ENCODE measurements at places on chromosomes 1 and 21.

DNA sequence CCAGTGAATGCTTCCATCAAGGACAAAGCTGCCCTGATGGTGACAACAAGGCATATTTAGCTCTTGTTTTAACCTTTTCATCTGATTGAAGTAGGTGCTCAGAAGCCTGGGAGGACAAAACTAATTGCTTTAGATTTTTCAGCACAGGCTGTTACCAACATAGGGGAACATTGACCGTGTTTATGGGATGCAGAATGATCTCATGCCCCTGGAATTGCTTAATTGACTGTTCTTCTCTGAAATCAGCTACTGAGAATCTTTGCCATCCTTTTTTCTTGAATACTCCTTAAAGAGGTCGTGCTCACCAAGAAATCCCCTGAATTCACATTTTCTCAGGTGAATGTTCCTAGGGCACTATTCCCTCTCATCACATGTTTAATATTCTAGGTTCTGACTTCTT lies 95.9 kb upstream of the CCDC190 start:
- no peak for DNase-seq

GRCh38 chr1:67755160-67755559 lies 70.2 kb downstream of the GADD45A start:
- no peak for DNase-seq

GRCh38 chr1:20107351-20107750 lies 12.0 kb downstream of the PLA2G2D start:
- no peak for DNase-seq

- no peak for DNase-seq
Observed at GRCh38 chr1:7584643-7585042, 186.5 kb upstream of the VAMP3 start.

DNA sequence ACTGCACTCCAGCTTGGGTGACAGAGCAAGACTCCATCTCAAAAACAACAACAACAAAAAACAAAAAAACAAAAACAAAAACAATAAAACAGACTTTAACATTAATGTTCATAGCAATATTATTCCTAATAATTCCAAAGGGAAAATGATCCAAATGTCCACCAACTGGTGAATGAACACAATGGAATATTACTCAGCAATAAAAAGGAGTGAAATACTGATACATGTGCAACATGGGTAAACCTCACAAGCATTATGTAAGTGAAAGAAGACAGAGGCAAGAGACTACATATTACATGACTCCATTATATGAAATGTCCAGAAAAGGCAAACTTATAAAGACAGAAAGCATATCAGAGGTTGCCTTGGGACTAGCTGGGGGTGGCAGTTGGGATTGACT lies 6.1 kb upstream of the TTF2 start:
- DNase-seq = no peak

DNA sequence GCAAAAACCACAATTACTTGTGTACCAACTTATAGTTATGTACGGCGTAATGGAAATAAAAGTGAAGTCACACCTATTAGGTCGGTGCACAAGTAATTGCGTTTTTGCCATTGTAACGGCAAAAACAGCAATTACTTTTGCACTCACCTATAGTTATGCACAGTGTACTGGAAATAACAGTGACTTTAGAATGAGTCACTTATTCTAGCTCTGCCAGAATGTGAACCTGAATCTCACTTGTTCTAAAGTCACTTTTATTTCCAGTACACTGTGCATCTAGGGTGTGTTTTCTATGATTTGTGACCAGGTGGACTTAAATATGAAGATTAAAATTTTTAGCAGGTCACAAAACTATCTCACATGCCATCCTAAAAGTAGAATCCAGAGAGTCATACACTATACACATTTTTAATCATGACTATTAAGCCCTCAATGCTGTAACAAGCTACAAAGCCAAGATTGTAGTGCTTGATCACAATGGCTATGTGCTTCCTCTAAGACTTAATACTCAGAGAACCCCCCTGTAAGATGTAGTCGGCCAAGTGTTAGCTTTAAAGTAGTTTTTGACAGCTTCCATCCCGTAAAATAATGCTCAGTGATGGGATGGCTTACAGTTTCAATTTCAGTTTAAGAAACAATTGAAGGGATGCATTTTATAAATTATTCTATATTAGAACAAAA lies 218.8 kb downstream of the NEGR1 start:
- no peak for DNase-seq

- DNase-seq = no peak
Observed at GRCh38 chr1:112496290-112496689, 12.5 kb upstream of the WNT2B start.

DNA sequence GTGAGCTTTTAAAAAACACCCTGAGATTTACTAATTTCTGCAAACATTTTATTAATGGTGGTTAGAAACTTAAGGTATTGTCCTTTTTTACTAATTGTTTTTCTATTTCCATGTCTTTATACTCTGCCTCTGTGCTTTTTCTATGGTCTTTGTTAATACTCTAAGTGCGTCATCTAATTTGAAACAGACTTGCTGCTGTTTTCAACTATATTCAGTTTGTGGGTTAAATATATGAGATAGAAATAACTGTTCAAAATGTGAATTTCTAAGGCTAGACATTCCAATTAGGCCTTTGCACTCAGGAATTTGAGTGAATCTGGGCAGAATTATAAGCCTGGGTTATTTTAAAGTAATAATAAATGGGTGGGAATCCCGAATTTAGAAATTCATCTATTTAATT lies 82.4 kb upstream of the COL11A1 start:
- DNase-seq = no peak

DNA sequence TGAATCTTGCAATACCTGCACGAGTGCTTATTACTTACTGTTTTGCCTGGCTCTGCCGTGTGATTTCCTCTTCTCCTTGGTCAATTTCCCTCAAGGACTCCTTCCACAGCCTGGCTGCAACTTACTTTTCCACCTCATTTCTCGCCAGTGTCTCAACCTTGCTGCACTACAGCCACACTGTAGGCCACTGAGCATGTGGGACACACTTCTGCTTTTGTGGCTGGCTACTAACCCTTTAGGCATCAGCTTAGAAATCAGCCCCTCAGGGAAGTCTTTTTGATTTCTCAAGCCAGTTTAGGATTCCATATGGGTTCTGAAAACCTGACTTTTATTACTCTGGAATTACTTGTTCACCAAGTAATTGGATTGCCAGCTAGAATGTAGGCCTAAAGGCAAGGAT lies 5.2 kb upstream of the DMRTB1 start:
- DNase-seq = peak; percentile 45

- no peak for DNase-seq
Observed at GRCh38 chr1:46583494-46583893, 20.6 kb downstream of the MKNK1 start.

DNA sequence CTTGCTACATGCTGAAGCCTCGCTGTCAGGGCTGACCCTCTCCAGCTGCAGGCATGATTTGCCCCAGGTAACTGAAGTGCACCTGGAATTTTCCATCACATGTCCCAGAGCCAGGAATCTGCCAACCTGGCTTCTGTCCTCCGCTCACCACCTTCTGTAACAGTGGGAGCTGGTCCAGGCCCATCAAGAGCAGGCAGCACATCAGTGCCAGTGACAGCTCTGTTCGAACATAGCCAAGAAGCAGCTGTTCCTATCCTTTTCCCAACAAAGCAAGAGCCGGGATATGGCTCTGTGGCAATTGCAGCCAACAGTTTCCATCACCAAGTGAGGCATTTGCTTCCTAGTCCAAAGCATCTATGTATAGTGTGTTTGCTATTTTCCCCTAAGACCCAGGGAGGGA lies 42.2 kb upstream of the KANK4 start:
- DNase-seq = no peak

GRCh38 chr1:55140546-55140983 lies 74.6 kb downstream of the USP24 start:
- DNase-seq = peak; percentile 55

- DNase-seq = no peak
Observed at GRCh38 chr1:47507144-47507543, 69.3 kb downstream of the FOXD2 start.

- DNase-seq = no peak
Observed at GRCh38 chr1:60345049-60345448, 271.5 kb upstream of the C1orf87 start.

DNA sequence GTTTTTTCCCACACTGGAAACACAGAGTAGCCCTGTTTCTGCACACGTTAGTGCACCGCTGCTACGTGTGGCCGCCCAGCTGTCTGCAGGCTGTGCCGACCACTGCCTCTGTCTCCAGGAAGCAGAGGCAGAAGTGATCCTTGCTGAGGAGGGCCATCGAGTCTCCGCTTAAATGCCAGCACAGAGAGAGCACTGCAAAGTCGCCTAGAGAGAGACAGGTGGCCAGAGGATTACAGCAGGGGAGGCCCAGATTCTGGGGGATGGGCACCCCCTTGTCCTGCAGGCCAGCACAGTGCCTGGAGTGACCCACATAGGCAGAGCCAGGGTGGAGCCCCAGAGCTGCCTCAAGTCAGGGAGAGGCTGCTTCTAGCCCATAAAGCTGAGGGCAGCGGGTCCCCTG lies 6.1 kb downstream of the TPRG1L start:
- DNase-seq = no peak

DNA sequence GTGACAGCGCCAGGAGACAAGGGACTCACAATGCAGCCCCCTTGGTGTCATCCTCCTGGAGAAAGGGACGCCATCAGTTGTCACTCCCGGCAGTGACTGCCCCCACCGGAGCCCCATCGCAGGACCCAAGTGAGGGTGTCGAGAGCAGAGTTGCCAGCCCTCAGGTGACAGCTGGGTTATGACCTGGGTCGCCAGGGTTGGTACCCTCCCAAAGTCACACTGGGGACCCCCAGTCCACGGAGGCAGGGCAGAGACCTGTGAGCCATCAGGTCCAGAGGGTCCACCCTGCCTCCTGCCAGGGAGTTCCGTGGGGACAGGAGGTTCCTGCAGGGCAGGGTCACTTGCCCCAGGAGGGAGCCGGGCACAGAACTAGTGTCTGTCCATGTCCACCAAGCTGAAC lies 78.2 kb upstream of the IFFO2 start:
- DNase-seq = no peak

DNA sequence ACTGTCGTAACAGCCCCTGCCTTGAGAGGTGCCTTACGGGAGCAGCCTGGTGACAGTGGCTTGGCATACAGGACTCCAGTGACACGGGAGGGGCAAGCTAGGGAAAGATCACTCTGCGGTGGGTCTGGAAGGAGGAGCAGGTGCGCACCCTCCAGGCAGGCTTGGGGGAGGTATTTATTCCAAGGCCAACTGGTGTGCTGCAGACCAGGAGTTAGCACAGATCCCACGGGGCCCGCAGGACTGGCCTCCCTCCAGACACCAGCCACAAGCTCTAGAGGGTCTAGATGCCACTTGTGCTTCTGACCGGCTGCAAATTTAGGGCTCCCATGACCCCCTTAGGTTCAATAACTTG lies 22.1 kb downstream of the PSEN2 start:
- DNase-seq = no peak

GRCh38 chr1:41521766-41522165 lies 37.3 kb upstream of the EDN2 start:
- DNase-seq = no peak

GRCh38 chr1:37667023-37667671 lies 25.2 kb upstream of the CDCA8 start:
- no peak for DNase-seq

DNA sequence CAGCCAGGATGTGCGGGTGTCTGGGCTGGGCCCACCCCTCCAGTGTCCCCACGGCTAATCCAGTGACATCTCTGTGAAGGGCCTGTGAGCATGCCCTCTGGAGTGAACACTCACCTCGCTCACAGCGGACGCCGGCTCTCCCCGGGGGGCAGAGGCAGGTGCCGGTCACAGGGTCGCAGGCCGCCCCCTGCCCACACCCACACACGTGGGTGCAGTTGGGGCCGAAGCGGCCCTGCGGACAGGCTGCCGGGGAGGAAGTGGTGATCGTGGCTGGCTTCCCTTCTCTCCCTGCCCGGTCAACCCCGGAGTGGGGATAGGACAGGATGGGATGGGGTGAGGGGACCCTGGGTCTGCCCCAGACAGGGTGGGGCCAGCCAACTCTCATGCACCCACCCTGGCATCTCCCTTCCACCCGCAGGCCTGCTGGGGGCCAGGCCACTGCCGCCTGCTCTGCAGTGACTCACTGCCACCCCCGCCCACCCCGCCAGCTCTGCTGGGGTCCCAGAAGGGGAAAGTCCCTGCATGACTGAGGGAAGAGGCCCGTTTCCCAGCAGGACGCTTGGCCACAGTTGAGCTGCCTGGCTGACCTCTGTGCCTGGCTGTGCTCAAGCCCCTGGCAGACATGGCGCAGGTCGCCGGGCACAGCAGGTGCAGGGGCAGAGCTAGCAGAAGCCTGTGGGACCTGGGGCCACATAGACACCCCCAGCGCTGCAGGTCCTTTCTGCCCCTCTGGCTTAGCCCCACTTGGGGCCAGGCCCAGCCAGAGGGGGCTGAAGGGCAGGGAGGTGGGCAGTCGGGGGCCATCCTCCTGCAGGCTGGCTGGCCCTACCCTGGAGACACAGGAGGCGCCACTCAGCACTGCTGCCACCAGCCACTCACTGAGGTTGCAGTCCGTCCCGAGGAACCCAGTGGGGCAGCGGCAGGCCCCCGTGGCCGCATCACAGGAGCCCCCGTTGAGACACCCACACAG lies 41.6 kb downstream of the ARHGEF16 start:
- DNase-seq = no peak

GRCh38 chr1:66770694-66771093 lies 18.4 kb downstream of the DYNLT5 start:
- no peak for DNase-seq
